ENCODE measurements at places on chromosomes 4 and X. TPM values are rescaled to one million over a fixed set of nuclear protein-coding genes. Genes with fewer than 3 reads are reported as not detected.

DNA sequence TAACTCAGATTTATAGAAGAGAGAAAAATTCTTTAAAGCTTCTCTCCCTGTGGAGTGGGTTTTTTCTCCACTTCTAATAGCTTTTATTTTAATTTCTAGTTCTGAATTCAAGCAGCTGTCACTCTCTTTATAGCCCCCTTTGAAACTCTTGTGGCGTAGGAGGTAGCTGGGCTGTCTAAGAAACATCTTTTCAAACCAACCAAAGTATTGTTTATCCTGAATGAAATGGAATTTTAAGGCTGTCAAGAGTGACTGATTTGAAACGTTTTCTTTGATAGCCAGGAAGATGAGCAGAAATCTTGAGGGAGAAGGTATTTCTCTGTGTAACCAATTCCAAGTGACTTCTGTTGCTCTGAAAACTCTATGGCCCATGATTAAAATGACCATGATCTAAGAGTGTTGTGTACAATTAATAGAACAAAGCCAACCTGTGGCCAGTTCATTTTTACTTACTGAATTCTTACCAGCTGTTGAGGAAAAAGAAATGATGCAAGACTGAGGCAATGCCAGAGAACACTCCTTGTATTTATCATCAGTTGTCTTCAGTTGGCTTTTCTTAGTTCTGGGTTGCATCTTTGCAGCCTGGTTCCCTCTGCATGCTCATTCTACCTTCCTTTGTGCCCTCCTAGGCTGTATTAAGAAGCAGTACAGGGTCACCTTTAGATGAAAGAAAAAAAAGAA lies 298.4 kb downstream of the ARHGAP10 start:
- no peak overlapping the region for H3K4me3 ChIP-seq
- no peaks in the 10 kb centered on the region for H3K4me1 ChIP-seq
- no peaks in the 10 kb centered on the region for H3K27me3 ChIP-seq
- no peak overlapping the region for H3K27ac ChIP-seq
- DNase-seq = no peak
- H3K36me3 ChIP-seq = no peaks in the 10 kb centered on the region

DNA sequence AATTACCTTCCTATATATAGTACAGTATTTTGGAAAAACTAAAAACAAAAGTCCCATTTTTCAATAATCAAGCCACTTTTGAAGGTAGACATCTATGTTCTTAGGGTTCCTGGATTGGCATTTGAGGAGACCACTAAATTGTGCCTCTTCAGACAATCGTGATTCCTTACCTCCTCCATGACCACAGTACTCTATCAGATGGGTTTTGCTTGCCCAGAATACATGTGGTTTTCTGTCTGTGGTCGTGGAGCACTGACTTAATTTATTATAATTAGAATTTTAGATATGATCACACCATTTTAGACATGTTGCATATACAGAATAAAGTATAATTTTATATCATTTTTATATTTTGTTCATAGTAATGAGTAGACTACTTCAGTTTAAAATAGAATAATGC lies 67.9 kb downstream of the NDST3 start:
- H3K36me3 ChIP-seq = no peaks in the 10 kb centered on the region
- DNase-seq = no peak
- H3K4me3 ChIP-seq = no peak overlapping the region
- H3K4me1 ChIP-seq = no peaks in the 10 kb centered on the region

DNA sequence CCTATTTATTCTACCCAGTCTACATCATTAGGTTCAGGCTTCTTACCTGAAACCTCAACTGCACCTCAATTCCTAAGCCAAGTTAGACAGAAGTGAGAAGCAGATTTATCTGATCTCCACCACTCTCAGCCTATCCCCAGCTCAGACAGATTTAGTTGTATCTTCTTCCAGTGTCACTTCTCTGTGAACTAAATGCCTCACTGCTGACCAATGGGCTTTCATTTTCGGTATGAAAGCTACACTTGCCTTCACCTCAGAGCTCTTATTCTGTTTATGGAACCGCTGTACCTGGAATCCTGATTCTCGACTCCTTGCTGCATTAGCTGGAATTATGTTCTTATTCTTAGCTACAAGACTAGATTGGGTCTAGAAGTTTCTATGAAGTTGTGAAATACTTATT lies 833.2 kb downstream of the CCSER1 start:
- H3K27ac ChIP-seq = no peak overlapping the region
- DNase-seq = no peak
- H3K4me3 ChIP-seq = no peak overlapping the region

GRCh38 chr4:157994863-157995262 lies 178.0 kb downstream of the GASK1B start:
- H3K36me3 ChIP-seq = no peaks in the 10 kb centered on the region
- no peaks in the 10 kb centered on the region for H3K27me3 ChIP-seq
- no peak for DNase-seq
- peaks cover 5% of the 10 kb centered on the region for H3K4me1 ChIP-seq
- peak overlapping the region; percentile 78 for H3K27ac ChIP-seq
- no peak overlapping the region for H3K4me3 ChIP-seq

- H3K4me1 ChIP-seq = no peaks in the 10 kb centered on the region
- H3K27ac ChIP-seq = no peak overlapping the region
- no peak for DNase-seq
- no peaks in the 10 kb centered on the region for H3K27me3 ChIP-seq
Measured at GRCh38 chr4:152970102-152970820, 34.1 kb downstream of the FHDC1 start.

DNA sequence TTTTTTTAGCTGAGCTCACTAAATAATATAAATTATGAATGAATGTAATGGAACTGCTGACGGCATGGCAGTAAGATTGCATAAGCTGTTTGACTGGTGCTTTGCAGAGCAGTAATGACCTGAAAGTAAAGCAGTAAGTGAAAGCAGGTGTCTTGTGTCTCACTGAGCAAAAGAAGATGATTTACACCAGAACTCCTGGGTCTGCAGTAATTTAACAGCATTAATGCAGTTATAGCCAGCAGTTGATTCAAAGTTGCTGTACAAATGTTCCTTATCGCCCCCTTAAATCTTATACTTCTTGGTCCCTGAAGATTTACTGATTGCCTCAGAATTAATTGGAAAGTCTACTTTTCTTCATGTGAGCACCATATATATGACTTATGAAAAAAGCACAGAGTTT lies 187.7 kb downstream of the DCTD start:
- no peak overlapping the region for H3K4me3 ChIP-seq
- H3K27me3 ChIP-seq = no peaks in the 10 kb centered on the region
- no peaks in the 10 kb centered on the region for H3K4me1 ChIP-seq
- DNase-seq = no peak

DNA sequence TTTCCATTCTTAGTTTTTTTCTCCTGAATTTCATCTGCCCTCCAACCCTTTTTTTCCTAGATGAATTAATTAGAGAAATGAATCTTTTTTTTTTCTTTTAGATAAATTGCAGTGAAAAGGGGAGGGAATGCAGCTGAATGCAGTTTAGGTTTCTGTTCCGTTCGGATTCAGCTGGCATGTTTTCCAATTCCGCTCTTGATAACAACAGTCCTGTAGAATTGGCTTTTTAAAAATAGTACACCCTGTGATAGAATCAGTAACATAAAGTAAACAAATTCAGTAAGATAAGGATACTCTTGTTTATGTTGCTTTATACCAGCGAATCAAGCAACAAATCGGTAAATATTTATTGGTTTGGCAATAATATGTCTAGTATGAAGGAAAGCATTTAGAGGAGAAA lies 103.5 kb downstream of the UNC5C start:
- H3K36me3 ChIP-seq = no peaks in the 10 kb centered on the region
- H3K27me3 ChIP-seq = no peaks in the 10 kb centered on the region
- H3K27ac ChIP-seq = no peak overlapping the region
- H3K4me3 ChIP-seq = no peak overlapping the region

- H3K27me3 ChIP-seq = no peaks in the 10 kb centered on the region
- no peak overlapping the region for H3K27ac ChIP-seq
- H3K36me3 ChIP-seq = no peaks in the 10 kb centered on the region
- no peak for DNase-seq
Measured at GRCh38 chr4:28435314-28435713, 1574.7 kb downstream of the STIM2 start.

- H3K36me3 ChIP-seq = no peaks in the 10 kb centered on the region
- H3K27ac ChIP-seq = no peak overlapping the region
- H3K27me3 ChIP-seq = no peaks in the 10 kb centered on the region
- no peak overlapping the region for H3K4me3 ChIP-seq
Measured at GRCh38 chrX:107579956-107580355, 48.4 kb upstream of the PRPS1 start.

Gene RTL9
- total RNA-seq = 0.03 TPM

Gene ADRA2C
- total RNA-seq = 1.1 TPM

Gene MEPE
- not detected for total RNA-seq

Gene SYP
- 3.0 TPM for total RNA-seq

Gene FHDC1
- total RNA-seq = 0.78 TPM

Gene NUP54
- 18.3 TPM for total RNA-seq

Gene CHIC1
- 2.6 TPM for total RNA-seq

Data from pancreas (tissue), 10 donors.